ENCODE measurements at places on chromosomes 12 and 14. TPM values are rescaled to one million over a fixed set of nuclear protein-coding genes. Genes with fewer than 3 reads are reported as not detected.

GRCh38 chr14:34971381-34971780 lies 11.4 kb upstream of the SRP54 start:
- no peak for DNase-seq

- peak; percentile 40 for DNase-seq
Measured at GRCh38 chr12:132475304-132476037, 14.5 kb upstream of the FBRSL1 start.

DNA sequence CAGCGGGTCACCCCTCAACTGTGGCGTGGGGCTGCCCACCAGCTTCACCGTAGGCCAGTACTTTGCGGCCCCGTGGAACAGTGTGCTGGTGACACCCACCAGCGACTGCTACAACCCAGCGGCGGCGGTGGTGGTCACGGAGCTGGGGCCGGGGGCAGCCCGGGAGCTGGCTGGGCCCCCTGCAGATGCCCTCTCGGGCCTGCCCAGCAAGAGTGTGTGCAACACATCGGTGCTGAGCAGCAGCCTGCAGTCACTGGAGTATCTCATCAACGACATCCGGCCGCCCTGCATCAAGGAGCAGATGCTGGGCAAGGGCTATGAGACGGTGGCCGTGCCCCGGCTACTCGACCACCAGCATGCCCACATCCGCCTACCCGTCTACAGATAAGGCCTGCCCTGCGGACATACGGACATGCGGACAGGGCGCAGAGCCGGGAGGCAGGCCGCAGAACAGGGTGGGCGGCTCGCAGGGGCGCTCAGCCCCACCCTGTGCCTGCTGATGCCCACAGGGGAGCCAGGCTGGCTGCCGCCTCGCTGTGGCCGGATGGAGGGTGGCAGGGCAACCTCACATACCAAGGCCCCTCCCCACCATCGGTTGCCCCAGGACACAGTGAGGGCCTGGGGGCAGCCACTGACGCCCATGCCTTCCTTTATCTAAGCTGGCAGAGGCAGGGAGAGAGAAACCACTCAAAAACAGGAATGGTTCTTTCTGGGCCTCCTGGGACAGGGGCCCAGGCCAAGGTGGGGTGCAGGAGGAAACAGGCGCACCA lies 55.5 kb downstream of the FAM222A start:
- no peak for DNase-seq

- no peak for DNase-seq
Measured at GRCh38 chr12:111117017-111117416, 196.6 kb upstream of the MYL2 start.

DNA sequence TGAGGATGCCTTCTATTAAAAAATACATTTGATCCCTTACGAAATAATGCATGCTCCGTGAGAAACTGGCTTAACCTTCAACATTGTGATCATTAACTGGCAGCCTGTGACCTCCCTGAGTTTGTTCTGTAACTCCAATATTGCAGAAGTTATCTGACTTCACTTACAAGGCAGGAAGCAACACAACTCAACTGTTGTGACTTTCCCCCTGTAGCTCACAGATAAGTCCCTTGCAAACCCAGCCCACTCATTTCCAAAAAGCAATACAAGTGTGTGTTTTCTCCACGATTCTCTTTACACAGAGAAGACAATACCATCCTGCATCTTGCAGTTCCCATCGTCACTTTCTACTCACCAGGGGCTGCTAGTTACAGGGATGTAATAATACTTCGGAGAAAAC lies 304.7 kb upstream of the TMEM132C start:
- no peak for DNase-seq

- no peak for DNase-seq
Measured at GRCh38 chr14:100771121-100771800, 44.6 kb downstream of the DLK1 start.

- DNase-seq, result no peak
Measured at GRCh38 chr12:77167801-77168200, 102.4 kb upstream of the E2F7 start.

GRCh38 chr14:70415788-70416187 lies 1.1 kb downstream of the SYNJ2BP start:
- DNase-seq, result no peak

LMNTD1 gene
- not detected for total RNA-seq

CREBL2 gene
- 52.0 TPM for total RNA-seq

SLC35F4 gene
- not detected for total RNA-seq

Data from CD4-positive, alpha-beta memory T cell (primary cell).